ENCODE measurements at places on chromosomes 6 and 20.
A peak's percentile ranks its signal among the peaks of the same experiment; 100 is the strongest.

GRCh38 chr20:26214991-26215390 is 518.3 kb upstream of the ZNF337 start:
- no peak for DNase-seq

GRCh38 chr6:14661691-14662090 is 544.1 kb downstream of the CD83 start:
- no peak for DNase-seq

DNA sequence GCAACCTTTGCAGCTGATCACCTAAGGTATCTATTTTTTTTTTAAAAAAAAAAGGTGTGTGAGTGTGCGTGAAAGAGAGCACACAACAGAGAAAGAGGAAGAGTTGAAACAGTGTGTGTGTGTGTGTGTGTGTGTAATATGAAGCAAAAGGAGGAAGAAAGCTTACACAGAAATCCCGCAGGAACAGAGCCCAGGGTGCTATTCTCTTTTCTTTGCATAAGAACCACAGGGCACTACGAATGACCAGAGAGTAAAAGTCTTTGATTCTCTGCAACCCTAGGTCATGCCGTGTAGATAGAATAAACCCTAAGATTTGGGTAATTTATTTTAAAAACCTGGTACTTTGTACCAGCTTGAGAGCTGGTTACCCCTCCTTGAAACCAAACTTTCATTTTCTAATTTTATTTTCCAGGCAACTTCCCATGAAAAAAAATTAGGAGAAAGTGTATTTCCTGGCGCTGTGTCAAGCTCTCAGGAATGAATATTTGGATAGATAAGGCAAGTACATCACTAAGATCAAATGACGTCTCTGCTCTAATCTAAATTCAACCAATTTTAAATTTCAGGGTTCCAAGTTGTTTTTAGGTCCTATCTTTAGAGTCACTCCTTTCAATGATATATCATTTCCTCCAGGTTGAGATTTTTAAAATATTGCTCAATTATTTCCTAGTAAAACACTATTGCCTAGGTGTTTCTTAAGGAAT is 47.9 kb upstream of the ID4 start:
- DNase-seq = no peak

- no peak for DNase-seq
Measured at GRCh38 chr20:57851796-57852195, 142.0 kb upstream of the PMEPA1 start.

DNA sequence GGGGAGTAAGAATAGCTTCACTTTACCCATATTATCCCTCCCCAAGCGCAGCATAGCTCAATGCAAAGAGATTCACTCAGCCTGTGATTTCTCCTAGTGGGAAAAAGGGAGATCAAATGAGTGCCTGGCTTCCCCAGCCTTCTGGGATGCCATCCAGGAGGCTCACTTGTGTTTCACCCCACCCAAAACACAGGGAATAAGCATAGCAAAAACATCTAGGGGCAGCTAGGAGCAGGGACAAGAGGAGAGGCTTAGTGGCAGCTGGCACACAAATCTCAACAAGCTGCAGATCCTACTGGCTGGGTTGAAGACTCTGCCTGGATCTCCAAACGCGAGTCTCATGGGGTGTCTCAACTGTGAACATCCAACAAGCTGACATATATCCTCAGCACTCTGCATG is 715.8 kb downstream of the RNF144B start:
- no peak for DNase-seq

DNA sequence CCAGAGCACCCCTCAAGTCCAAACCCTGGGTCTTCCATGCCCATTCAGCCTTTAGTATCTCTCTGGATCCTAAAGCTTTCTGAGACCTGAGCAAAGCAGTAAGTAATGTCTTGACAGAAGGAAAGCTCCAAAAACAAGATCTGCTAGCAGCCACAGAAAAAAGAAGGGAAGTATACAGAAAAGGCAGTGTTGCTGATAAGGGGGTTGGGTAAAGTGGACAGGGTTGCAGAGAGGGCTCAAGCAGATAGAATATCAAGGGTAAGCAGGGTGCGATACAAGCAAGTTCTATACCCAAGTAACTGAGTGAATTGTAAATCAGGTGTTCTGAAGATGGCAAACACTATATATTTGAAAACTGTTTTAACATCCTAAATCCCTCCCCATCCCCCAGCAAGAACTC is 113.4 kb upstream of the CARMIL1 start:
- no peak for DNase-seq

GRCh38 chr6:163863565-163863964 is 449.0 kb downstream of the QKI start:
- no peak for DNase-seq

DNA sequence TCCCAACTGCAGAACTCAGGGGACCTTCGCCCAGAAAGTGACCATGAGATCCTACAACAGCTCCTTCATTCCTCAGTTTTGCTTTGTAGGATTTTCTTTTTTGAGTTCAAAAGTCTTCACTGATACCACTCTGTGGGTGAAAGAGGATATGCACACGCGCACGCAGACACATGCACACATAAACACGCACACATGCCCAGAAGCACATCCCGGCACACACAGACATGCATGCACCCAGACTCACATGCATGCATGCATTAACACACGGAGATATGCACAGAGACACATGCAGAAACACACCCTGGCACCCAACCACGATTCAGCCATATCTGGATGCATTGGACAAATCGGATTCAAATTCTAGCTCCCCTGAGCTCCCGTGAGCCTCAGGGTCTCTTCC is 36.4 kb downstream of the ANKRD60 start:
- DNase-seq = no peak

- DNase-seq = no peak
Measured at GRCh38 chr6:6439778-6440177, 119.3 kb upstream of the F13A1 start.

GRCh38 chr6:75143191-75143590 is 62.7 kb downstream of the COL12A1 start:
- DNase-seq = peak; percentile 66

DNA sequence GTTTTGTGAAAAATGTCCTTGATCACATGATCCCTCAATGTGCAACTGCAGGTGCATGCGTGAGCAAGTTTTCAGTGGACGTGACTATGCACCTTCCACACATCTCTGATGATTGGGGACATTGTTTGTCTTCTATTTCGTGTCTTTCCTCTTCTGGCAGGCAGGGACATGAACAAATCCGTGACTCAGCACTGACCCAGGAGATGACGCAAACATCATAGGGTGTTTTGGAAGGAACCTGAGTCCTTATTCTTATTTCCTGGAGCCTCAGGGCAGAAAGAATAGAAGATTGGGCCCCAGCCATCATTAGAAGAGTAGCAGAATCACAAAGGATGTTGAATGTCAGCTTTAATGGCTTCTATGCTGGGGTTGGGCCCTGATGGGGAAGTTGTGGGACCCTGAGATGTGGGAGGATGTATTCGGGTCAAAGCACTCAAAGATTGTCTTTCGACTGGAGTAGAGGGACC is 11.9 kb upstream of the SIRPD start:
- no peak for DNase-seq

DNA sequence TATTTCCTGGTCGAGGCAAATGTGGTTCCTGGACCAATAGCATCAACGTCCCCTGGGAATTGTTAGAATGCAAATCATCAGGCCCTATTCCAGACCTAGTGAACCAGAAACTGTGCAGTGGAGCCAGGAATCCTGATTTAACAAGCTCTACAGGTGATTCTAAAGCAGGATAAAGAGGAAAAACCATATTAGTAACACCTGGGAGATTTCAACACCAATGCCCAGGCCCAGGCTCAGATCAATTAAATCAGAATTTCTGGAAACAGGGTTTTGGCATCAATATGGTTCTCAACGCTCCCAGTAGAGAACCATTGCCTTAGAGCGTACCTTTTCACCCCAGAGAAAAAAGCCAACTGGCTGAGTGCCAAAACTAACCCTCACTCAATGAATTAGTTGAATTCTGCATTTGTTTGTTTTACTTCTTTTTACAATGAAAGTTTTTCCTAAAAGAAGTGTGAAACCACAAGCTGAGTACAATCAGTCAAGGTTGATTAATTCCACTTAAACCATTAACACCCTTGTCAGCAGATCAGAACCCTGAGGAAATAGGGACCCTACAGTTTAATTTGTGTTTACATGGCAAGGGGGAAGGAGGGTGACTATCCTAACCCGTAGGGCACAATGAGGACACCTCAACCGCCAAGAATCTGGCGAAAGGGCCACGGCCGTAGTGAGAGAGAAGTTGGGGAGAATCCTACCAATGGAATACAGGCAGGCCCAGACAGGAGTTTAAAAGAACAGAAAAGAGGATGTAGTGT is 34.9 kb upstream of the LOC128125822 start:
- DNase-seq = no peak

DNA sequence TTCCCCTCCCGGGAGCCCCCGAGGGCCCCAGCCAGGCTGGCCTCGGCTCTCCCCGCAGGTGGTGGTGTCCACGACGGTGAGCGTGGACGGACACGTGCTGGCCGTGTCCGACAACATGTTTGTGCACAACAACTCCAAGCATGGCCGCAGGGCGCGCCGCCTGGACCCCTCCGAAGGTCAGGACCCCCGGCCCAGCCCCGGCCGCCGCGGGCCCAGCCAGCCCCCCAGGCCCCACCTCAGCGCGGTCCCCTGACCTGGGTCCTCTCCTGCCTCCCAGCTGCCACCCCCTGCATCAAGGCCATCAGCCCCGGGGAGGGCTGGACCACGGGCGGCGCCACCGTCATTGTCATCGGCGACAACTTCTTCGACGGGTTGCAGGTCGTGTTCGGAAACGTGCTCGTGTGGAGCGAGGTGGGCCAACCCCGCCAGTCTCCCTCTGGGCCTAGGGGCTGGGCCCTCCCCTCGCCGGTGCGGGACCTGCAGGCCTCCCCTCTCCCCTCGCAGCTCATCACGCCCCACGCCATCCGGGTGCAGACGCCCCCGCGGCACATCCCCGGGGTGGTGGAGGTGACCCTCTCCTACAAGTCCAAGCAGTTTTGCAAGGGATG is 51.0 kb downstream of the CPXM1 start:
- no peak for DNase-seq

GRCh38 chr6:29671026-29671425 is 9.9 kb downstream of the ZFP57 start:
- no peak for DNase-seq

DNA sequence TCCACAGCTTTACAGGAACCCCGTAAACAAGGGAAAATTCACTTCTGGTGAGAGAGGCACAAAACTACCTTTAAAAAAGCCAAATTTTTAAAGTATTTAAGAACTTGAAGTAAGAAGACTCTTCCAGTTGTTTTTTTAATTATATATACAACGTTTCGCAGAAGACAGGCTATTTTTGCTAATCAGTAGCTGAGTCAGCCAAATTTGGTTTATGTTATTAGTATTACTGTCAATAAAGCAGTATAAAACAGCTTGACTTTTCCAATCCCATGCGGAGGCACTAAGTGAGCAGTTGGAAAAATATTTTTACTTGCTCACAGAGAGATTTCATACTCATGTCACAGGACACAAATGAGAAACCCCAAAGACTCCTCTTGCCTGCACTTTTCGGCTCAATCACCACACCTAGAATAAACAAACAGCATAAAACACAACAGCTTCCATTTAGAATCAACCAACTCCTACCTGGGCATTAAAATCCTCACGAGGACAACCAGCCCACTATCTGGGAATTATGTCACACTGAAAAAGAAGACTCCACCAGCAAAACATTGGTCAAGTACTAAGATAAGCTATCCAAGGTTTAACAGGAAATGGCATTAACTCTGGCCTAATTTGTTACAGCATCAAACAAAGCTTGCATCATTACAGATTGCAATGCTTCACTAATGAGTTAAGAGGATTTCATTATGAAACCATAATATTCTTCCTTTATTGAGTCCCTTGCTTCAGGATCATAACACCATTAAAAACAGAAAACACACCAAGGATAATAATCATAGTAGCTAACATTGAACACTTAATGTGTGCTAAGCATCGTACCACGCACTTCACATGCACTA is 26.3 kb downstream of the ELOVL5 start:
- DNase-seq = no peak

DNA sequence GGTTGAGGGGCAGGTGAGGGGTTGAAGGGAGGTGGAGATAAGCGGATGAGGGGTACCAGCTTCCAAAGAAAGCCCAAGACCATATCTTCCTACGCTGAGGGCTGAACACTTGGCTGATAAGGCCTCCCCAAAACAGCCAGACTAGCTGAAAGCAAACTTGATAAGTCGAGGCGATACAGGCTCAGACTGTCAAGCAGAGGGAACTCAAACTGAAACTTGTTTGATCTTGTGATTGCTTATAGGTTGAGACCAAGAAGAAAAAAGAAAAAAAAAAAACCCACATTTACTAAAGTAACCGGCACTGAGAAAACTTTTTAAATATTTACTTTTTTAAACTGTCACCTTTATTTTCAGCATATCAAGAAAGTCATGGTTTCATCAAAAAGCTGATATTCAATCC is 73.6 kb downstream of the TRERF1 start:
- DNase-seq = no peak
